ENCODE measurements at places on chromosomes 2 and 18. TPM values are rescaled to one million over a fixed set of nuclear protein-coding genes. Genes with fewer than 3 reads are reported as not detected.
A peak's percentile ranks its signal among the peaks of the same experiment; 100 is the strongest.

Gene UGT1A5
- not detected for total RNA-seq

Gene HOXD9
- not detected for total RNA-seq

Gene IL37
- not detected for total RNA-seq

Gene CAPN14
- total RNA-seq: 0.17 TPM

Gene TMEM198
- 1.2 TPM for total RNA-seq

Gene KIF1A
- total RNA-seq: 0.51 TPM

Gene NTSR2
- not detected for total RNA-seq

Gene COLEC12
- 5.3 TPM for total RNA-seq

Gene SGPP2
- 0.75 TPM for total RNA-seq

Gene CPO
- total RNA-seq: not detected

Gene CHCHD5
- total RNA-seq: 24.5 TPM

Gene TGFA
- total RNA-seq: 2.7 TPM

GRCh38 chr2:167187978-167188967 is 300.0 kb downstream of the XIRP2 start:
- no peak for DNase-seq

- no peak for DNase-seq
Measured at GRCh38 chr18:77052983-77053309, 79.6 kb downstream of the MBP start.

DNA sequence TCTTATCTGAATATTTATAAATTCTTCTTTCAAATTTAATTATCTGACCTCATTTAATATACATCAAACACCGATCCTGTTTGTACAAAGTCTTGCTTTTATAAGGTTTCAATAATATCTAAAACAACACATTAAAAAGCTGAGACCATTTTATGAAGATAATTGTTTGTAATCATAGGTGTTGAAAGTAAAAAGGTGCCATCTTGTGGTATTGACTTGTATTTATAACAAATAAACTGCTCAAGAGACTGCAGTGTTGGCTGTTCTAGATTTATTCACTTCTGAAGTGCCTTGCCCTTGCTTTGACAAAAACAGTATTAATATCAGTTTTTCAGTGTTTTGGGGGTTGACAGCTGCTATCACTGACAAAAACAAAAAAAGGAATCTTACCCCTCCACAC is 286.8 kb upstream of the HNMT start:
- DNase-seq: no peak

GRCh38 chr2:86426271-86426670 is 14.9 kb upstream of the KDM3A start:
- DNase-seq: no peak

DNA sequence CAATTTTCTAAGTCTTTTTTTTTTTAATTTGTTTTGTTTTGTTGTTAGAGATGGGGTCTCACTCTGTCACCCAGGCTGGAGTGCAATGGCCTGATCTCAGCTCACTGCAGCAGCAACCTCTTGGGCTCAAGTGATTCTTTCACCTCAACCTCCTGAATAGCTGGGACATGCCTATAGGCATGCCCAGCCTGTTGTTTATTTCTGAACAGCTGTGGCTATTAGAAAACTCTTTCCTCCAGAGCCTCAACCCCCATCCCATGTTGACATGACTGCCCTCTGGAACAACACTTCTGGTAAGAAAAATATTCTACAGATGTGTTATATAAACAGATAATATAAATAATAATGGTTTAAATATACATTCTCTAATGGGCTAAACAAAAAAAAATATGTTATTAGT is 44.4 kb upstream of the TWSG1 start:
- no peak for DNase-seq

- DNase-seq: no peak
Measured at GRCh38 chr2:130837811-130838565, 1.3 kb downstream of the ARHGEF4 start.

- no peak for DNase-seq
Measured at GRCh38 chr2:31192396-31192795, 24.9 kb downstream of the CAPN14 start.

GRCh38 chr18:3867864-3868311 is 417.9 kb downstream of the TGIF1 start:
- no peak for DNase-seq

DNA sequence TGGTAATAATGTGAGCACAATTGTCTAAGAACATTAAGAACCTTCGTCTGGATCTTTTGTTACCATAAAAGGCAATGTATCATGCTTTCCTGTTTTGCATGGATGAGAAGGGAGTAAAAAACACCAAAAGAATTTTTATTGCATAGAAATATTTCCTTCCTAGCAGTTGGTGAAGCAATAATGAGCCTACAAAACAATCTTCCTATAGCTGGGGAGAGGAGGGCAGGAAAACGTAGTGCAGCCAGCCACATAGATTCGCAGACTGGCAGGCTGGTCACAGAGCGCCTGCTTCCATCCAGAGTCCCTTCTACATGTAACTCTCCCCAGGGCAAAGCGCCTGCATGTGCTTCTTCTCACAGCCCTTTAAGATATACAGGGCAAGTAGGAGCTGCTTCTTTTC is 190.4 kb downstream of the BABAM2 start:
- no peak for DNase-seq

DNA sequence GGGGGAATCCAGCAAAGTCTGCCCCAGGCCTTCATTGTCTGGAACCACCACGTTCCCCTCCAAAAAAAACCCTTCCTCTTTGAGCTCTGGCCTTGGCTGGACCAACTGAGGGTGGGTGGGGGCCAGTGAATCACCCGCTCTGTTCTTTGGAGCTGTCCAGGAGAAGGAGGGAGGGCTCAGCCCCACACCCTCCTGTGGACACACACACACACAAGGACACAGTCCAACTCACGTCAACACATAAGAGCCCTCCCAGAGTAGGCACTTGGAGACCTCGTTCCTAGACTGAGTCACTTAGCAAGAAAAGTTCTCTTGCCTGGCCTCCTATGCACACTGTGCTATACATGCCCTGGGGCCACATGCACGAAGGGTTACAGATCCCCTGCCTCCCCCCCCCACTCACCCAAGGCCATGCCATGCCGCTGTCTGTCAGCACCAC is 1.2 kb upstream of the TNS1 start:
- DNase-seq: peak; percentile 76

- peak; percentile 80 for DNase-seq
Measured at GRCh38 chr18:23825978-23826405, 136.7 kb downstream of the LAMA3 start.

GRCh38 chr18:26405190-26405801 is 143.1 kb downstream of the KCTD1 start:
- DNase-seq: peak; percentile 41

GRCh38 chr2:220147161-220148038 is 520.0 kb downstream of the SLC4A3 start:
- no peak for DNase-seq

DNA sequence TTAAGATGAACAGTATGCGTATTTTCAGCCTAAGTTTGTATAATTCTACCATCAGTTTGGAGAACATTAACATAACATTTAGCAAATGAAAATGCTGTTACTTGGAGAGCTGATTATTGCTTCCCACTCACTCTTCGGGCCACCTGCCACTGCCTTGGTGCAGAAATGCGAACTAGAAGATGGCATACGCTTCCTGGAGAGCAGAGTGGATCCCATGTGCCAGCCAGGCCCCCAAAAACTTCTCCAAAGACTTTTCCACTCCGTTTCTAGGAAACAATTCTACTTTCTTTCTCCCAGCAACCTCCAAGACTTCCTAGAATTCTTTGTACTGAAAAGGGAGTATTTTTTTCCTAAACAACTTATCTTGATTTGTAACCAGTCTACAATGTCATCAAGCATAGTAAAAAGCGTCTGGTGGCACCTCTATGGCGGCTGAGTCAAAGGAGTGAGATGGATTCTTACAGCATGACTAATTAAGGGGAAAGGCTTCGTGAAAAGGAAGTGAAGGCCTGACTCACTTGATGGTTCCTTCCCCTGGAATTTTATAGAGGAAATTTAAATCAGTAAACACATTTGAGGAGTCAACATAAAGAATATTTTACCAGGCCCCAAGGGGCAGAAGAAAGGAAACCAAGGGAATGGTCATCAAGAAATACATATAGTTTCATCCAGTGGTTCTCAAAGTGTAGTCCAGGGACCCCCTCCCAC is 36.6 kb downstream of the FEZ2 start:
- no peak for DNase-seq

DNA sequence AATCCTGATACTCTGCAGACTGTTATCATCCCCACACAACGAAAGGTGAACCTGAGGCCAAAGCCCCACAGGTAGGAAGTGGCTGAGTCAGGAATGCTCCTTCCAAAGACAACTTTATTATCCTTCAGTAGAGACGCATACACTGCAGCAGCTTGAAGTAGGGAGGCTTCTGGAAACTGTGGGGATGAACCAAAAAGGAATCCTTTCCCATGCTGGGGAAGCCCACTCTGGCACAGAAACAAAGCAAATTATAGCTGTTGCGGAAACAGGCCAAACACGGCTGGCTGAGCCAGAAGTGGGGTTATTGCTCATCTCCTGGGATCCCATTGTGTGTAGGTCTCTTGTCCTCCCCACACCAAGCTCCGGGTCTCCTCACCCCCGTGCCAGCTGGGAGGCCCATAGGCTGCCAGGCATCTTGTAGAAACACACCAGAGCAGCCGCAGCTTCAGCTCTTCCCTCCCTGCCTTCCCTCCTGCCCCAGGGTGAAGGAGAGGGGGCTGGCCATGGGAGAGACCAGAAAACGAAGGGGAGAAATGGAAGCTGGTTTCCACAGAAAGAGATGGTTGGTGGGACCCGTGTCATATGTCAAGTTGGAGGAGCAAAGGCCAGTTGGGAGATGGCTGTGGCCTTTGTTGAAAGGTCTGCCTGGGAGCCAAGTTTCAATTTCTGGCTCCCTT is 176.9 kb upstream of the NABP1 start:
- DNase-seq: no peak

DNA sequence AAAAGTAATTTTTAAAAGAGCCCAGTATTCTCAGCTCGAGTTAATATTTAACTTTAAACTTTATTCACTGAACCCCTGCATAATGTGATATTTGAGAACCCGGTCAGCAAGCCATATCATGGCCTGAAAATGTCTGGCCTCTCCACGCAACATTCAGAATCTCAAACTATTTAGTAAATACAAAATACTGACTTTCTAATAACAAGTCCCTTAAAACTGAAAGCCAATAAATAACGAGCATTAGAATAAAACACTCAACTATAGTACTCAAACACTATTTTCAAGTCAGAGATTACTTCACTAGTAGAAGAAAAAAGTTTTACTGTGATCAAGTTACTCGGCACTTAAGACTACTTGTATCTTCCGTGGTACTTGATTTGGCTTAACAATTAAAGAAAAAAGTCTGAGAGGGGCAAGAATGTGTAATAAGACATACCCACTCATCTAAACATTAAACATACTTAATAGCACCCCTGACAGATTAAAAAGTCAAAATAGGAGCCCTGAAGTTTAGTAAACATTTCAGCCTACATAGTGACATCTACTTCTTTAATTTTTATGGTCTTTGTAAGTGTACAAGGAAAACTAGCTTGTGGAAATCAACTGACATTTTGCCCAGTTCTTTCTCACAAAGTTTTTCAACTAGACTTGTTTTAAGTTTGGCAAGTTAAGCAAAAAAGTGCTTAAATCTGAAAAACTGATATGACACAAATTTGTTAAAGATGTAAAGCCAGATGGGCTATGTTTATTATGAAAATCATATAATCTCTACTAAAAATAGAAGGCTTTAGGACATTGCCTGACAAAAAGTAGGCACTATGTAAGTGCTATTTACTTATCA is 38.2 kb downstream of the RTN4 start:
- no peak for DNase-seq

DNA sequence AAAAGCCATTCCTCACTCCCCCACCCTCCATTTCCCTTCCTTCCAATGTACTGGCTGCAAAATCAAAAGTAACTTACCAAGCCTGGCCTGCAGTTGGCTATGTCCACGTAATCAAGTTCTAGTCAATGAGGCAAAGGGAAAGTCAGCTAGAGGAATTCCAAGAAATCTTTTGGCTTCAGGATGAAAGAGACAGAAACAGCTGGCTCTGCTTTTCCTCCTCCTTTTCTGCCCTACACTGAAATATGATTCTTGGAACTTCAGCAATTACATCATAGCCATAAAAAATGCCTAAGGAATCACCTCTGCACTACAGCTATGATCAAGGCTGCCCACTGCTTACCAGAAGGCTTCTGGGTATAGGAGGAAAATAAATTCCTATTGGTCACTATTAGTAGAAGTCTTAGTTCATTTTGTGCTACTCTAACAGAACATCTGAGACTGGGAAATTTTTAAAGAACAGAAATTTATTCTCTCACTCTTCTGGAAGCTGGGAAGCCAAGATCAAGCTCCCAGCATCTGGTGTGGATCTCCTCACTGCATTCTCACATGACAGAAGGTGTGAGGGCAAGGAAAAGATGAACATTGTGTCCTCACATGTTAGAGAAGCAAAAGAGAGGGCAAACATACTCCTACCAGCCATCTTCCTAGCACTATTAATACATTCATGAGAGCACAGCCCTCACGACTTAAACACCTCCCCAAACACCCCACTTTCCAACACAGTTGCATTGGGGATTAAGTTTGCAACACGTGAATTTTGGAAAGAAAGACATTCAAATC is 219.9 kb downstream of the TMX3 start:
- no peak for DNase-seq

- DNase-seq: no peak
Measured at GRCh38 chr2:70325875-70326274, 24.0 kb upstream of the FAM136A start.

- no peak for DNase-seq
Measured at GRCh38 chr2:193703411-193703810, 1508.7 kb upstream of the TMEFF2 start.

- DNase-seq: no peak
Measured at GRCh38 chr2:39724828-39725144, 54.3 kb downstream of the THUMPD2 start.

DNA sequence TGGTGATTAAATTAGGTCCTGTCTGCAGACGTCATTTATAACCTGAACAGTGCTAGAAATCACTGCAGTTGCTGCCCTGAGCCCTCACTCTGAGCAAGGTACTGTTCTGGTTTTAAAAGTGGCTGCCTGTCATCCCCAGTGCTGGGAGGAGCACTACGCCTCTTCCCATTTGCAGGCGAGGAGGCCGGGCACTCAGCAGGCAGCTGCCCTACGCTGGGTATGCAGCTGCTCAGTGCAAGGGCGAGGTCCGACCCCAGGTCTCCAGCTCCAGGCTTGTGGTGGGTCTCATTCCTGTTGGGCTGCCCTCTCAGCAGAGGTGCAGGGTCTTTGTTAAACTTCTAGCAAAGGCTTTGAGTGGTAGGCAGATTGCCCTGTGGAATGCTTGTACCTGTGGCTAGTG is 15.7 kb downstream of the CNDP2 start:
- no peak for DNase-seq

DNA sequence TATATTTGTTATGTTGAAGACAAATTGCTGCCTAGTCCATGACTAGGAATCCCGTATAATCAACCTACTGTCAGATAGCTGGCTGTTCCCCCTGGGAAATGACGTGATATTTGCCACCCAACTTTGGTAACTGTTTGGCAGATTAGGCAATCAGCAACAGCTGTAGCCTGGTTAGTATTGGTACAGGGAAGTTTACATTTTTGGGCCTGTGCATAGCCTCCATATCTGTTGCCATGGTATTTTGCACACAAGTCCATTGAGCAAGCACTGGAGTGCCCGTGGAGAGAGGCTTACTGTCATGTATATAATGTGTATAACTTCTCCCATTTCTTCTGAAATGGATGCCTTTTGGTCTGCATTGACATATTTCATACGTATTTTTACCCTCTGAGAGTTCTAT is 27.7 kb downstream of the BIRC6 start:
- DNase-seq: no peak
